ENCODE measurements at places on chromosomes 16 and 17.

DNA sequence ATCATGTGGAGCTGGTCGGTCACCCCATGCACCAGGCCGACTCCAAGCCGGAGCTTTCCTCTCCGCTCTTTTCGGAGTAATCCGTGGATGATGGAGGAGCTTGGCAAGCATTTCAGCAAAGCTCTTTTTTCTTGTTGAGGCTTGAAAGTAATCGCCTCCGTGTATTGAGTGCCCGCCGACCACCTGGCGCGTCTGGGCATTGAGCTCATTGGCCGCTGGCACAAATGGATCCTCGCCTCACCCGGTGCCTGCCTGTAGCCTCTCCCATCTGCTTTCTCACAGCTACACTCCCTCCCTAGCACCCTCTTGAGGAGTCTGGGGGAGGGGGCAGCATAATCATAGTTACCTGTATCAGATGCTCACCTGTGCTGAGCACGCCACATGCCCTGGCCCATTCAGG, 148.9 kb downstream of the CMIP start:
- no peak for DNase-seq

- DNase-seq: no peak
Observed at GRCh38 chr16:80191928-80192327, 348.9 kb upstream of the DYNLRB2 start.

DNA sequence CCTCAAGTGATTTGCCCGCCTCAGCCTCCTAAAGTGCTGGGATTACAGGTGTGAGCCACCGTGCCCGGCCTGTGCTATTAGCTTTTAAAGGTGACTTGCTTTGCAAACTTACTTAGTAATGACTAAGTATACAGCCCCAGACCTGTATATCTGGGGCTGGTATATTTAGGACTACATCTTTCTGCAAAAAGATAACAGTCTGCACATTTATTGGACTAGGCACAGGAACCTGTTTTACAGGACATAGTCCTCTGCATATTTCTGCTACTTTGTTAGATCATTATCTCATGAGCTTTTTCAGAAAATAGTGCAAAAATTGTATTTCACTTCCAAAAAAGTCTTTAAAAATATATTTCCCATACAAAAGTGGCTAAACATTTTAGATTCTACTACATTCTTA, 1.3 kb downstream of the KRT24 start:
- DNase-seq: no peak

GRCh38 chr16:85185303-85186100, 73.2 kb upstream of the CIBAR2 start:
- DNase-seq: no peak

DNA sequence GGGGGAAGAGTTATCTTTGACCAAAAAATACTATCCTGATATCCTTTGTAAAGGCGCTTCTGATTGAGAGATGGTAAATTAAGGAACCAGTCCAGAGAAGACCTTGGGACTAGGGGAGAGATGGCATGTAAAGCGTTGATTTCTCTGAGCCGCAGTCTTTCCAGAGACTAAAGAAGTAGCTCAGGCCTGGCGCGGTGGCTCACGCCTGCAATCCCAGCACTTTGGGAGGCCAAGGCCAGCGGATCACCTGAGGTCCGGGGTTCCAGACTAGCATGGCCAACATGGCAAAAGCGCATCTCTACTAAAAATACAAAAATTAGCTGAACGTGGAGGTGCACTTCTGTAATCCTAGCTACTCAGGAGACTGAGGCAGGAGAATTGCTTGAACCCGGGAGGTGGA, 625 bp upstream of the CENPT start:
- no peak for DNase-seq

DNA sequence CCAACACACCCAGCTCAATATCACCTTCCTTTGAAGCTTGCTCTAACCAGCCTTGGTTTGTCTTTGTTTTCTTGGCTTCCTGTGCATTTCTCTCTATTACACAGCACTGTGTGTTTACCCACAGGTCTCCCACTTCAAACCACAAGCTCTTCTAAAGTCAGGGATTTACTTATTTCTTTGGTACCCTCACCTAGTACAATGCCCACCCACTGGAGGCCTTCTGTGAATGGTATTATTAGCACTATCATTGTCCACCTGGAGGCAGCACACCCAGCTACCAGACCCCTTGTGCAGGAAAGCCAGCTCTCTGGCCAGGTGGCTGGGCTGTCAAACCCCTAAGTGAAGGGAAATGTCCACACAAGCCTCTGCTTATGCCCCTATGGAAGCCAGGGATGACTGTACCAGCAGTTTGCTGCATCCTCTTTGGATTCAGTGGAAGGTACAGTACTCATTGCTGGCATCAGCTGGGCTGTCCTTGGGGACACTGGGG, 9.4 kb upstream of the TOP2A start:
- DNase-seq: no peak

- DNase-seq: no peak
Observed at GRCh38 chr16:79542237-79542774, 58.2 kb downstream of the MAF start.

GRCh38 chr17:14779241-14779640, 478.4 kb downstream of the HS3ST3B1 start:
- no peak for DNase-seq

DNA sequence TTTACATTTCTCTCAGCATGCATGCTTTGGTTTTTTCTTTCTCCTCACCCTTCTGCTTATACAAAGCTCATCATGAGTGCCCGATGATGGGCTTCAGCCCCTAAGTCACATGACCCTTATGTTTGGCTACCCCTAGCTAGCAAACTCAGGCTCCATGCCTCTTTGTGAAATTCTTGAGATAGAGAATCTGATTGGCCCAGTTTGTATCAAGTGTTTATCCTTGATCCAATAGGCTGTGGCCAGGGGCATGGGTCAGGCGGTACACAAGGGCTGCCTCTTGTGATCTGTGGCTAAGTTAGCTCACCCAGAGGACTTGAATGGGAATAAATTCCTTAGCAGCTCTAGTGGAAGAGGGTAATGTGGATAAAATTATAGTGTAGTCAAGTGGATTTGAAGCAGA, 11.5 kb upstream of the TOX3 start:
- DNase-seq: no peak
